ENCODE measurements at places on chromosomes 13 and 19. TPM values are rescaled to one million over a fixed set of nuclear protein-coding genes. Genes with fewer than 3 reads are reported as not detected.
A peak's percentile ranks its signal among the peaks of the same experiment; 100 is the strongest.

DNA sequence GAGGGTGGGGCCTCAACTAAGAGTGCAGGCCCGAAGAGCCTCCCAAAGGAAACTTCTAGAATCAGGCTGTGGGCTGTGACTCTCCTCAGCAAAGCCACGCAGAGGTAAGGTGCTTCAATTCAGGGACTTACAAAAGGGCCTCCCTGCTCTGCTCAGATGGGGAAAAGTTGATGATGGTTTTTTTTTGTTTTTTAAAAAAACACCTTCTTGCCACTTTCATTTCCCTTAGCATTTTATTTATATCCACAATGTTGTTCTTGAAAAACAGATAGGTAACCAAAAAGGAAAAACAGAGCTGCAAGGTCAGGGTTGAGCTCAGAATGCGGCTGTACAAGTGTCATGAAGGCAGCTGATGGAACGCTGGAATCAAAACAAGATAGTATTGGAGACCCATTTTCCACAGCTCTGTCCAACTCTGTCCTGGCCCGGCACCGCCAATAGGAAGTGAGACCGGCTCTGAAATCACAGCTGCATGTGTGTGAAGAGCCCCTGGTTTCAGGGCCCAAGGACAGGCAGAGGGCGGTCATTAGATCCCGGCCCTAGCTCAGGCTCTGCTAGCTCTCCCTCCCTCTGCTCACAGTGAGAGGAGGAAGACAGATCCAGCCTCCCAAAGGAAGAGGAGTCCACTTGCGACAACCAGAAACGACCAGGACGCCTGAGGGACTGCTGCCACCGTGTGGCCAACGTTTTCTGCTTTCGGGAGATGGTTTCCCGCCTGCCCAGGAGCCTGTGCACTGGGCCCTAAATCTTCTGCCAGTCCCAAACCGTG lies 58.3 kb downstream of the KLF2 start:
- peak; percentile 93 for DNase-seq

- DNase-seq = no peak
These were observed 379.8 kb downstream of the TBC1D4 start for GRCh38 chr13:75102001-75102716.

DNA sequence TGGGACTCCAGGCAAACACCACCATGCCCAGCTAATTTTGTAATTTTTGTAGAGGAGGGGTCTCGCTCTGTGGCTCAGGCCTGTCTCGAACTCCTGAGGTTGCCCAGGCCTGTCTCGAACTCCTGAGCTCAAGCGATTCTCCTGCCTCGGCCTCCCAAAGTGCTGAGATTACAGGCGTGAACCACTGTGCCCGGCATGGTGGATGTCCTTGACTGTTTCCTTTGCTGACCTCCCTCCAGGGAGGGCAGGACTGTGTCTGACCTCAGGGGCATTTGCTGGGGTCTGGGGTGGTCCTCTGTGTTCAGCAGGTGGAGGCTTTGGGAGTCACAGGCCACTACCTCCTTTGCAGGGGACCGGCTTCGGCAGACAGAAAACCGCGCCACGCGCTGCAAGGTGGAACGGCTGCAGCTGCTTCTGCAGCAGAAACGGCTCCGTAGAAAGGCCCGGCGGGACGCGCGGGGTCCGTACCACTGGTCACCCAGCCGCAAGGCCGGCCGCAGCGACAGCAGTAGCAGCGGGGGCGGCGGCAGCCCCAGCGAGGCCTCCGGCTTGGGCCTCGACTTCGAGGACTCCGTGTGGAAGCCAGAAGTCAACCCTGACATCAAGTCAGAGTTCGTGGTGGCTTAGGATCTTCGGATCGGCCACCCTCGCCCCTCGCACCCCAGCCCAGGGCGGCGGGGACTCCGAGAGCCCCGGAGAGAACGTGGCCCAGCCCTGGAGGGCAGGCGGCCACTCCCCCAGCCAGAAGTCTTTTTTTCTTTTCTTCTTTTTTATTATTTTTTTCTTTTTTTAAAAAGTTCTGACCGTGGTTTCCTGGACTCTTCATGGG lies 8.5 kb downstream of the MIDN start:
- peak; percentile 84 for DNase-seq

- DNase-seq = no peak
These were observed 65.6 kb downstream of the DHRS12 start for GRCh38 chr13:51738226-51738905.

DNA sequence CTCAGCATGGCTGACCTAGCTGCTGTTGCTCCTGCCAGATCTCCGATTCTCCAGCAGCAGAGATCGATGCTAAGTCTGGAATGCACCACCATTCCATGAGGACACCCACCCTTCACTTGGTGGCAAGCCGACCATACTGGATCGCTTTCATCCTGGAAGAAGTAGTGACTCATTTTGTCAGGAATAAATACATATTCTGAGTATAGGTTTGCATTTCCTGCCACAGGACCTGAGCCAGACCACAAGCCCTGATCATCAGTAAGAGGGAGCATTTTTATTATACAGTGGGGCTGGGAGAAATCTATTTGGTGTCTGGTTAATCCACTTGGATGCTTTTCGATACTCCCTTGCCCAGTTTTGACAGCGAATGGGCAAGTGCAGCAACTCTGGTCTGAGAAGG lies 10.9 kb upstream of the KCTD15 start:
- DNase-seq = no peak

DNA sequence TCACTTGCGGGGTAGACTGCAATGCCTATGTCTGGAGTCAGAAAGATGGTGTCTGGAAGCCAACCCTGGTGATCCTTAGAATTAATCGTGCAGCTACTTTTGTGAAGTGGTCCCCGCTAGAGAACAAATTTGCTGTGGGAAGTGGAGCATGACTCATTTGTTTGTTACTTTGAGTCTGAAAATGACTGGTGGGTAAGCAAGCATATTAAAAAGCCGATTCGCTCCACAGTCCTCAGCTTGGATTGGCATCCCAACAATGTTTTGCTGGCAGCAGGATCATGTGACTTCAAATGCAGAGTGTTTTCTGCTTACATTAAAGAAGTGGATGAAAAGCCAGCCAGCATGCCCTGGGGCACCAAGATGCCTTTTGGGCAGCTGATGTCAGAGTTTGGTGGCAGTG lies 9.5 kb upstream of the ERVV-1 start:
- no peak for DNase-seq

- no peak for DNase-seq
These were observed 14.6 kb downstream of the CBARP start for GRCh38 chr19:1223018-1223855.

GRCh38 chr13:30829833-30830637 lies 76.0 kb upstream of the MEDAG start:
- no peak for DNase-seq

DNA sequence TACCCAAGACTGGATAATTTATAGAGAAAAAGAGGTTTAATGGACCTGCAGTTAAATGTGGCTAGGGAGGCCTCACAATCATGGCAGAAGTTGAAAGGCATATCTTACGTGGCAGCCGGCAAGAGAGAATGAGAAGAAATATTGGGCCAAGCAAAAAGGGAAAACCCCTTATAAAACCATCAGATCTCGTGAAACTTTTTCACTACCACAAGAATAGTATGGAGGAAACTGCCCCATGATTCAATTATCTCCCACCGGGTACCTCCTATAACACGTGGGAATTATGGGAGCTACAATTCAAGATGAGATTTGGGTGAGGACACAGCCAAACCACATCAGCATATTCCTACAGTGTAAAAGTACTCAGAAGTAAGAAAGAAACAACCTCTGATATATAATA lies 4.7 kb upstream of the KBTBD7 start:
- no peak for DNase-seq

C19orf44 gene
- polyA plus RNA-seq = 3.8 TPM

IFNL1 gene
- not detected for polyA plus RNA-seq

ERICH4 gene
- polyA plus RNA-seq = not detected

FAM83E gene
- polyA plus RNA-seq = 0.67 TPM
